NAMALWA (cell line): ENCODE measurements at places on chromosomes 16 and 17.

DNA sequence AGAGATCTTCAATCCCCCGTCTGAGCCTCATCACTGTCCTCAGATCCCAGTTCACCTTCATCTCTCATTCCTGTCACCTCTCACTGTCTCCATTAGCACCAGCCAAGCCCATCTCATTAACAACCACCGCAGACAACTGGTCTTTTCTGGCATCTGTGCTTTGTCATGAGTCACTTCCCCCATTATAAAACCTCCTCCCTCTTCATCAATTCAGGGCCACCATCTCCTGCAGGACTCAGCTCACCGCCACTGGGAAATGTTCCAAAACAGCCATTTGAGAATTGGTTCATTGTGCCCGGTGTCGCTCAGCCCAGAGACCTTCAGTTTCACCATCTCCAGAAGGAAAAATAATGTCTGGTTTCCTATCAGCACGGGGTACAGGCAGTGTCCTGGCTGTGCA, 56.9 kb upstream of the TEKT3 start:
- no peak for DNase-seq

DNA sequence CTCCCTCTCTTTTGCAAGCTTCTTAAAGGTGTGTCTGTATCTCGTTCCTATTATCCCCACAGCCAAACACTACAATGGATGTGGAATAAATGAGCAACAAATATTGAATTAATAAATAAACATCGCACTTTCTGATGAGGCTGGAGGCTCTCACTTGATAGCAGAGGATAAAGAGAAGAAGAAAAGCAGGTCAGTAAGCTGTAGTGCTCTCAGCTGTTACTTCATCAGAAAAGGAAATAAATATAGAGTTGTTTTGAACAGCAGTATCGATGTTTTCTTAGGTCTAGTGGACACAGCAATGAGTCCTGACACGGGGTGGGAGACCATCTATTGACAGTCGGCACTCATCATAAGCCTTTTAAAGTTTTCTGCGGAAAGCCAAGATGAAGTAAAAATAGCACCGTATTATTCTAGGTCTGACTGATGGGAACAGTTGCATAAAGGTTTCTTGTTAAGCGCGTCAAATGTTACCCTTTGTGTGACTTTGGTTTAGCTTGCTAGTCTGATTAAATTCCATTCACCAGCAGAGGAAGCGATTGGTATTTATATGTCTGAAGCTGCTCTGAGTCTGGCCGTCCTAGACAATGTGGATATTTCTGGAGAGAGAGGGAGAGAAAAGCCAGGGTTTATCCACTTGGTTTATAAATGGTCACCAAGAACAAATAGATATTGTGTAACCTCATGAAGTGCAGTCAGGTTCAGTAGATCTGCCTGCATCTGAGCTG, 646.1 kb downstream of the CDH11 start:
- DNase-seq = no peak

DNA sequence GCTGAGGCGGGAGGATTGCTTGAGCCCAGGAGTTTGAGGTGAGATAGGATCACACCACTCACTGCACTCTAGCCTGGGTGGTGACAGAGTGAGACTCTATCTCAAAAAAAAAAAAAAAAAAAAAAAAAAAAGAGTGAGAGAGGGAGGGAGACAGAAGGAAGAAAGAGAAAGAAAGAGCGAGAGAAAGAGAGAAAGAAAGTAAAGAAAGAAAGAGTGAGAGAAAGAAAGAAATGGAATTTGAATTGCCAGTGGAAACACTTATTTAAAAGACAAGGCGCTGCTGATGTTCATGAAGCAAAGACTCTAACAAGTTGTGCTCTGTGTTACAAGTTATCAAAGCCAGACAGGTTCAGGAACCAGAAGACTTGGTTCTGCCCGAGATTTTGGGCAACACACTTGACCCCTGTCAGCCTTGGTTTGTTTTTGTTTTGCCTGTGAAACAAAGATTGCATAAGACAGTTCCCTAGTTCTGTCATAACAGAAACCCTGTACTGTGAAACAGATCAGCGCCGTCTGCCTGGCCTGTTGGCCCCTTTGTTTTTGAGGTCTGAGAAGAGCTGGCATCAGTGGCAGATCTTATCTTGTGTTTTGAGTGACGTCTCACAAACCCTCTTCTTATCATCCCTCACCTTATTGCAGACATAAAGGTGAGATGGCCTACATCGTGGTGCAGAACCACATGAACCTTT, 55.4 kb upstream of the ENDOV start:
- DNase-seq = no peak

- no peak for DNase-seq
These were observed 17.6 kb downstream of the HS3ST3A1 start for GRCh38 chr17:13583996-13584700.

GRCh38 chr16:57377080-57377841, 5.0 kb downstream of the CX3CL1 start:
- peak; percentile 67 for DNase-seq

DNA sequence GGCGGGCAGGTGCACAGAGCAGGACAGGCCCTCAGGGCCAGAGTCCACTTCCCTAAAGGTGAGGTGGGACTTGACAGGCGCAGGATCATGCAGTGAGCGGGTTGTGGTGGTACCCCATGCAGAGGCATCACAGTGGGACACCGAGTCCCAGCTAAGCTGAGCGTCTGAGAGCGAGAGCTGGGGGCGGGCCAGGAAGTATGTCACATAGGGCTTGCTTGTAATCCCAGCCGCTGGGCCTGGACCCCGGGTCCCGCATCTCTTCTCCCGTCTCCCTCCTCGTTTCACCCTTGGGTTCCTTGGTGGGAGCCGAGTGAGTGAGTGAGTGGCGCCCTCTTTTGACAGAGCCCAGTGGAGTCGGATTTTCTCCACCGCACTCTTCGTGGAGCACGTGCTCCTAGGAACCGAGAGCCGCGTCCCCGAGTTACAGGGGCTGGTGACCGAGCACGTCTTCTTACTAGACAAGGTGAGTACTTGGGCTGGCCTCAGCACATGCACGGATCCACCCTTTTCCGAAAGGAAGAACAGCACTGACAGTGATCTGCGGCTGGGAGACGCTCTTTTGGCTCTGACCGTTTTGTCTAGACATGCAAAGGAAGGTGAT, 50.8 kb upstream of the ENDOV start:
- DNase-seq = peak; percentile 19

DNA sequence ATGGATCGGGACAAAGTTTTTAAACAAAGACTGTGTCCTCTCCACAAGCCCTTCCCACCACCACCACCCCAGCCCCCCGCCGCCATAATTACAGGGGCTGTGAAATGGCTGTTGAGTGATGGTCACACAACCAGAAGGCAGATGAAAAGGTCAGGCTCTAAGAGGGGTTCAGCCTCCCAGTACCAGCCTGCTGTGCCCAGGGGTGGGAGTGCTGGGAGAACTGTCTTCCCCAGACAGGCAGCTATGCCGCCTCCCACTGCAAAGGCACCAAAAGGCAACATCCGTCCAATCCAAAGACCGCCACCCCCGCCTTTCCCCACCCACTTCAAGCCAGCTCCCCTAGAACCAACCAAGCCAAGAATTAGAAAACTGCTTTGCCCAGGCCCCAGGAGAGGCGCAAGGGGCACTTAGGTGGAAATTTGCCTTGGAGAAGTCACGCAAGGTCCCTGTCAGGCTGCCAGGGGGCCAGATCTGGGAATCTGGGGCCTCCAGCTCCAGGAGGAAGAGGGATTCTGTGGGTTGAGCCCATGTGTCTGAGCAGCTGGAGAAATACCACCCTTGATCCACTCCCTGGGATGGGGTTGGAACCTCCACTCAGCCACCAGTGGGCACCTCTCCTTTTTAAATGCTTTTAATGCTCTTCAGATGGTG, 14.4 kb downstream of the CARHSP1 start:
- DNase-seq = no peak

GRCh38 chr16:84937196-84938005, 73.9 kb downstream of the ZDHHC7 start:
- DNase-seq = no peak

DNA sequence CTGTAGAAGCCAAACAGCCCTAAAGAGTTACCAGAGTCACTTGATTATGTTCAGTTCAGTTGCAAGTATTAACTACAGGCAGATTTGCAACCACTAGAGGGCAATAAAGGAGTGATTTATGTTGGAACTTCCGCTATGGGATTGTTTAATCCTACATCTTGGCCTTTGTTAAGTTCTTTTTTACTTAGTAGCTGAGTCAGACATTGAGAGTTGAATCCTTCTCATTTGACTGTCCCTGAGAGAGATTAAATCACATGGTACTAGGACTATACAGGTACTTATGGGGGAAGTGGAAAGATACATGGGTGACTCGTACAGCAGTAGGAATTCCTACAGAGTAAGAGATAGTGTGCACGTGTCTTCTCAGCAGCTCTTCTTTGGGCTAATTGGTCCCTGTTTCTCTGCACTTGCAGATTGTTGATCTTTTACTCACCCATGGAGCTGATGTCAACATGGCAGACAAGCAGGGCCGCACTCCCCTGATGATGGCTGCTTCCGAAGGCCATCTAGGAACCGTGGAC, 40.3 kb downstream of the CYB561 start:
- DNase-seq = peak; percentile 79

DNA sequence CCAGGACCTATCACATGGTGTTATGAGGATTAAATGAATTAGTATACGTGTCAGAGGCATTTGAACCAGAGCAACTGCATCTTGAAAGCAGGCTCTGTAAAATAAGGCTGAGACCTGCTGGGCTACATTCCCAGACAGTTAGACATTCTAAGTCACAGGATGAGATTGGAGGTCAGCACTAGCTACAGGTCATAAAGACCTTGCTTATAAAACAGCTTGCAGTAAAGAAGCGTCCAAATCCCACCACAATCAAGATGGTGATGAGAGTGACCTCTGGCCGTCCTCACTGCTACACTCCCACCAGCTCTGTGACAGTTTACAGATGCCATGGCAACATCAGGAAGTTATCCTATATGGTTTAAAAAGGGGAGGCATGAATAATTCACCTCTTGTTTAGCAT, 71.8 kb downstream of the IRF8 start:
- DNase-seq = no peak

- DNase-seq = no peak
These were observed 2.5 kb downstream of the DUSP14 start for GRCh38 chr17:37492167-37492566.

- no peak for DNase-seq
These were observed 131.0 kb downstream of the C16orf78 start for GRCh38 chr16:49504626-49505025.

GRCh38 chr17:8087075-8087951, at the start of gene ALOX12B:
Gene ALOX12B, minus strand, starts transcription at chr17:8087716. Its CDS starts 274 bp downstream, at chr17:8087442.
- no peak for DNase-seq

- DNase-seq = peak; percentile 59
These were observed 10.3 kb upstream of the ZFHX3 start for GRCh38 chr16:73058221-73058615.

GRCh38 chr17:39611401-39612112, 3.8 kb upstream of the NEUROD2 start:
- no peak for DNase-seq

DNA sequence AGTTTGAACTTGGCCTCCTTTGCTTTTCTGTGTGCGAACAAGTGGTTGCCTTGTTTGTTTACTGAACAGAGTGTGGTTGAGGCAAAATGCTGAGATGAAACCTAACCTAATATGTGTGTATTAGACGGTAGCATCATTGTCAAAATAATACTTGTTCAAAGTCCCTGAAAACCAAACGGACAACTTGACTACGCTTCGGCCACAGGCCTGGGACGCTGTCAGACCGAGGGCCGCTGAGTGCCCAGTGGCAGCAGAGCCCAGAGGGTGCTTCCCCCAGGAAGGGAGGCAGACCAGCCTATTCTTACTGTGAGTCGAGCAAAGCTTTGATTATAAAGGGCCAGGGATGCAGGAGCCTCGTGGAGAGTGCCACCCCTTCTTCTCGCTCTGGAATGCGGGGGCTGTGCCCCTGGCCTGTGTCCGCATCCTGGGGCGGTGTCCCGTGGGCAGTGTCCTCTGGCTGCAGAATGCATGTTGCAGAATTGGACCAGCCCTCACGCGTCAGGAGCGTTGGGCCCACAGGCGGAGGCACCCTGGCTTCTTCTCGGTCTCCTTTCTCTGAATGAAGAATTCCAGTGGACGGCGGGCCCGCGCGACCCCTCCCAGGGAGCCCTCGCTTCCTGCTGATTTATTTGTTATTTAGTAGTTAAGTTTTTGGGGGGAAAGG, 5.2 kb downstream of the ACSF3 start:
- DNase-seq = no peak

GRCh38 chr16:15545544-15545943, 97.4 kb downstream of the MARF1 start:
- no peak for DNase-seq

GRCh38 chr16:9763505-9763904, 418.7 kb downstream of the GRIN2A start:
- DNase-seq = no peak

DNA sequence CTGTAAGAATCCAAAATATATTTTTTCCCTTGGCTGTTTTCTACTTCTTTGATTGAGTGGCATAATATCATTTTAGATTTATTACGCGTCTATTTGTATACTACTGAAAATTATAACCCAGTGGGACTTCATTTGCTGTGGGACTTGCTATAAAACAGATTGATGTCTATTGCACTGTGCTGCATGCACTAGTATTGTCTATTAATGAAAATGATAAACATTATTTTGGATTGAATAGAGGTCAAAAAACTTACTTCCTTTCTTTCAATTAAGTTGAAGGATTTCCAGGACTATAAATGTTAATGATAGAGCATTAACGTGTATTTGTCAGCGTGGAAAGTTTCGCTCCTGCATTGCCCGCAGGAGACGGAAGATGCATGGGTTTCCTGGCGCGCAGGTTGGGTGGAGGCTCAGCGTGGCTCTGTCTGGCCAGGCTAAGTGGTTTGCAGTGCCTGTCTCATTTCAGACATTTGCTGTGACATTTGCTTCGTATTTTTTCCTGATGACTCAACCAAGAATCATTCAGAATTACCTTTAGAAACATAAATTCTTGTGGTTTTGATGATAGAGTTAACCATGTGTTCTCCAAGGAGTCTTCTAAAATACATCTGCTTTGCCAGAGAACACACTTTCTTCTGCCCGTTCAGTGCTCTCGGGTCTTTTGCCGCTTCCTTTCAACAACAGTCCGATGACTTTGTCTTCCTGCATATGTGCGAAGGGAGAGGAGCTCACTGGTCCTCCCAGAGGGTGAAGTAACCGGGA, 216.7 kb downstream of the RPTOR start:
- no peak for DNase-seq

DNA sequence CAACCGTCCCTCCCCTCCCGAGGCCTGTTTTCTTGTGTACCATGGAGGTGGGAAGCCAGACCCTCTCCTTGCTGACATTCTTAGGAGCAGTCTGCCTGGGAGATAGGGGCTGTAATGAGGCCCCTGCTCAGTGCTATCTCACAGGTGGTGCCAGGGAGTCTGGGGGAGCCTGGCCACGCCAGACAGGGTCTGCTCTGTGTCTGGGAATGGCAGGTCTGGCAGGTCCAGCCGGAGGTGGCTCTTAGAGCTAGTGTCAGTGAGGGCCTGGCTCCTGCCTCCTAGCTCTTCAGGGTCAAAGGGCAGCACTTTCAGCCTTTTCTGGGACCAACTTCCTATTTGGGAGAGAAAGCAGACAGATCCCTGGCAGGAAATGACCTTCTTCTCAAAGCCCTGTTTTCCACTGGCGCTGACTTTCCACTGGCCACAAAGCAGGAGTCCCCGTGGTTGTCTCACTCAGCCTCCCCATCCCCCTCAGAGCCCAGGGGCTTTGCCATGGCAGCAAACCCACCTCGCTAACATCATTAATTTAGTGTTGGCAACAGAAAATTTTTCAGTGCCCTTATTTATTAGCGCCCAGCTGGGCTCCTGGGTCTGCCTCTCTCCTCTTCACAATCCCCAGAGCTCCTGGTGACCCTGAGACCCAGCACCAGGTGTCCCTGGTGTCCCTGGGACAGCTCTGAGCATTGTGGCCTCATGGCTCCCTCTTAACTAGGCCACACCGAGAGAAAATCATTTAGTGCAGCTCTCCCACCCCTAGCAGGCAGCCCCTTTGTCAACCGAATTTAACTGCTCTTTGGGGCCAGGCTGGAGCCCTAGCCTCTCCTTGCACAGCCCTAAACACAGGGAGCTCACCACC, 24.0 kb upstream of the DOK4 start:
- DNase-seq = no peak
